ENCODE measurements at places on chromosomes 6 and 20.

- no peak for DNase-seq
Measured at GRCh38 chr6:17945575-17945974, 41.9 kb downstream of the KIF13A start.

DNA sequence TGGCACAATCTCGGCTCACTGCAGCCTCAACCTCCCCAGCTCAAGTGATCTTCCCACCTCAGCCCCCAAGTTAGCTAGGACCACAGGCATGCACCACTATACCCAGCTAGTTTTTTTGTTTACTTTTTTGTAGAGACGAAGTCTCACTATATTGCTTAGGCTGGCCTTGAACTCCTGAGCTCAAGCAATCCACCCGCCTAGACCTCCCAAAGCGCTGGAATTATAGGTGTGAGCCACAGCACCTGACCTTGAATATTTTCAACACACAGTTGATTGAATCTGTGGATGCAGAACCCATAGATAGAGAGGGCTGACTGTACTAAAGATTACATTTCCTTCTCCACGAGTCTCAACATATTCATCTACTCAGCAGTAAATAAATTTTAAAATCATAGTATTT is 15.6 kb downstream of the CDK19 start:
- no peak for DNase-seq

DNA sequence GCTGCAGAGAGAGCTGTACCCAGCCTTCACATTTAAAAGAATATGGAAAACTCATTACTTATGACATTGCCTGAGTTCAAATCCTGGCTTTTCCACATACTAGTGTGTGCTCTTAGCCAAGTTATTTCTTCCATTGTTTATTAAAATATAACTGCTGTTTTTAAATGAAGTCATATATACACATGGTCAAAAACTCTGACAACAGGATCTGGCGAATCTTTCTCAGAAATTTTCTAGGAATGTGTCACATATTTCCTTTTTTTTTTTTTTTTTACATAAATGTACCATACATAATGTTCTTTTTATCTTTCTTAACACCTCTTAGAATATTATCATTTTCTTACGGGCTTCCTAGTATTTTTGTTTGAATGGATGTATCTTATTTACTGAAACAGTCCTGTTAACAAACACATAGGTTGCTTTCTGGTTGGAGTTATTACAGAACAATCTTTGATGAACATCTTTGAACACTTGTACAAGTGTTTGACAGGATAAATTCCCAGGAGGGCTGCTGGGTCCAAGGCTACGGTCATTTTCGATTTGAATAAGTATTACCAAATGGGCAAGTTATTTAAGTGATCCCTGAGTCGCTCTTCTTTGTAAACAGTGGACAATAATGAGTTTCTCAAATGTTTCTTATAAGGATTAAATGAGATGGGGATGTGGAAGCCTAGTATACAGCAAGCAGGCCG is 1.6 kb upstream of the SNX9 start:
- DNase-seq: no peak

GRCh38 chr6:167094436-167094819 is 28.5 kb upstream of the CCR6 start:
- DNase-seq: no peak

- peak; percentile 89 for DNase-seq
Measured at GRCh38 chr6:26157251-26158075, 70.2 kb downstream of the HFE start.

DNA sequence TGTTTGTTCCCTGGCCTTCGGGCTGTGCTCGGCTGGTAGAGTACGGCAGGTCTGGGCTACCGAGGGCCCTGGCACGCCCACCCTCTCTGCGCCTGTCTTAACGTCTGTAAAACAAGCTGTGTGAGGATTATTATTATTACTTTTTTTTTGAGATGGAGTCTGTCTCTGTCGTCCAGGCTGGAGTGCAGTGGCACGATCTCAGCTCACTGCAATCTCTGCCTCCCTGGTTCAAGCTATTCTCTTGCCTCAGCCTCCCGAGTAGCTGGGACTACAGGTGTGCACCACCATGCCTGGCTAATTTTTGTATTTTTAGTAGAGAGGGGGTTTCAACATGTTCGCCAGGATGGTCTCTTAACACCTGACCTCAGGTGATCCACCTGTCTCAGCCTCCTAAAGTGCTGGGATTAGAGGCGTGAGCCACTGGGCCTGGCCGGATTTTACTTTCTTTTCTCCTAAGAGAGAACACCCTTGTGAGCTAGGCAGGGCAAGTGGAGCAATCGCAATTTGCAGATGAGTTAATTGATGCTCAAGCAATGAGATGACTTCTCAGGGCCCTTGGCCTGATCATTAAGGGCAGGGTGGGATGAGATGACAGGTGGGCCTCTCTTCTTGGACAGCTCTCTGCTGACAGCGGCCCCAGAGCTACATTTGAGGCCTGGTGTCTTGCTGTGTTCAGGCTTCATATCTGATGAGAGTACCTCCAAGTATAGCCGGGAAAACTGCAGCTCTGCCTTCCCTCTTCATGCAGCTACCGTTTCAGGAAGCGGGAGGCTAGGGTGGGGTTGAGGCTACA is 859 bp upstream of the SMIM29 start:
- DNase-seq: no peak

- no peak for DNase-seq
Measured at GRCh38 chr20:48932375-48932941, 10.9 kb downstream of the ARFGEF2 start.

GRCh38 chr6:121201105-121201504 is 133.2 kb downstream of the TBC1D32 start:
- no peak for DNase-seq

Data from activated CD4-positive, alpha-beta memory T cell treated with anti-CD3 and anti-CD28 coated beads for 36 hours (primary cell).